ENCODE measurements at places on chromosomes 16 and 17. TPM values are rescaled to one million over a fixed set of nuclear protein-coding genes. Genes with fewer than 3 reads are reported as not detected.

- DNase-seq = no peak
Observed at GRCh38 chr16:55846598-55847346, 13.9 kb upstream of the CES1 start.

DNA sequence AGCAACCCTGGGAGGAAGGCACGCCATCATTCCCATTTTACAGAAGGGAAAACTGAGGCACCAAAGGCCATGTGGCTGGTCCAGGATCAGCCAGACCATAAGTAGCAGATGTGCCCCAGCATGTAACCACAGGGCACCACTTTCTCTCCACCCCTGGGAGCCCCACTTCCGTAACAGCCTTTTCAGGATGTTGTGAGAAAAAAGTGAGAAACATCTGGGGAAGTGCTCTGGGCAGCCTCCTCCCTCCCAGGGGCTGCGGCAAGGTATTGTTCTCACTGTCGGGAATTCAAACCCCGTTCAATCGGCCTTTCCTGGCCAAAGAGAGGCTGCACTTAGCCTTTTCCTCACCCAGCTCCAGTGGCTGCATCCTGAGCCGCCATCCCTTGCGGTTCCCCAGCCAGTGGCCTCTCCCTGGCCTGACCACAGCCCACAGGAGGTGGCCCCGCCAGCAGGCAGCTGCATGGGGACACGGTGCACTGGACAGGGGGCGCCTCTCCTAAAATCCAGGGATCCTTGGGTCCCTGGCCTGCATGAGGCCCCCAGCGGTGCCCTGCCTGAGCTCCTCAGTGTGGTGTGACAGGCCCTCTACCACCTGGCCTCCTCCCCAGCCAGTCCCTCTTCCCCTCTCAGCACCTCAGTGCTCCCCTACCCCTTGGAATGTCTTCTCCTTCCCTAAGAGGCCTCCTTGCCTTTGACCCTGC, 5.7 kb upstream of the CDH5 start:
- DNase-seq = no peak

DNA sequence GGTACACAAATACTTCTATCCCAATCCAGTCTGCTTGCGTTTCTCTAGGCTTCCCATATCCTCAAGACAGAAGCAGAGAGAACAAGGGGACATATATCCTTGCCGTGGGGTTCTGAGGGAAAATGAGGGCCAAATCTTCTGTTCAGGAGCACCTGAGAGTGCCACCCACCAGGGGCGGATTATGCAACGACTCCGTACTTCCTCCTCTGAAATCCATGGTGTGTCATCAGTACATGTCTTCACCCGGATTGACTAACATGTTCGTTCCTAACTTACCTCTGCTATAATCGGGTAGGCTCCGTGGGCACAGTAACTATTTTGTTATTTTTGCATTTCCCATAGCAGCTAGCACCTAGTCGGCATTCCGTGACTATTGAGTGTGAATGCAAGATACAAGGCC, 7.8 kb upstream of the ZNF200 start:
- DNase-seq = no peak

DNA sequence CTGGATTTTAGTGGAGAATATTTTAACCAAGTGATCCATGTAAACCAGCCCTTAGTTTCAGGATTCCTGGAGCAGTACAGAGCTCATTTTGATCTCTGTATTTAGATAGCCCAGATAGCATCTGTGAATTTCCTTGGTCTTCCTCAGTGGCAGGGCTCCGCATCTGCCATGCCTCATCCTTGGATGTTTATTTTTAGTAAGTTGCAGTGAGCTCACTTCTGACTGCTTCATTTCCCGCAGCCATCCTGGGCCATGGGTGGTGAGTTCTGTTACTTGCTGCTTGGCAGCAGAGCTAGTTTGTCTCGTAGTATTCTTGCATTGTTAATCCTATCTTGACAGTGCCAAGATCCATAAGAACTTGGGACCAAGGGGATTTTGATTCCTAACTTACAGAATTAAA, 33.7 kb downstream of the IST1 start:
- peak; percentile 40 for DNase-seq

DNA sequence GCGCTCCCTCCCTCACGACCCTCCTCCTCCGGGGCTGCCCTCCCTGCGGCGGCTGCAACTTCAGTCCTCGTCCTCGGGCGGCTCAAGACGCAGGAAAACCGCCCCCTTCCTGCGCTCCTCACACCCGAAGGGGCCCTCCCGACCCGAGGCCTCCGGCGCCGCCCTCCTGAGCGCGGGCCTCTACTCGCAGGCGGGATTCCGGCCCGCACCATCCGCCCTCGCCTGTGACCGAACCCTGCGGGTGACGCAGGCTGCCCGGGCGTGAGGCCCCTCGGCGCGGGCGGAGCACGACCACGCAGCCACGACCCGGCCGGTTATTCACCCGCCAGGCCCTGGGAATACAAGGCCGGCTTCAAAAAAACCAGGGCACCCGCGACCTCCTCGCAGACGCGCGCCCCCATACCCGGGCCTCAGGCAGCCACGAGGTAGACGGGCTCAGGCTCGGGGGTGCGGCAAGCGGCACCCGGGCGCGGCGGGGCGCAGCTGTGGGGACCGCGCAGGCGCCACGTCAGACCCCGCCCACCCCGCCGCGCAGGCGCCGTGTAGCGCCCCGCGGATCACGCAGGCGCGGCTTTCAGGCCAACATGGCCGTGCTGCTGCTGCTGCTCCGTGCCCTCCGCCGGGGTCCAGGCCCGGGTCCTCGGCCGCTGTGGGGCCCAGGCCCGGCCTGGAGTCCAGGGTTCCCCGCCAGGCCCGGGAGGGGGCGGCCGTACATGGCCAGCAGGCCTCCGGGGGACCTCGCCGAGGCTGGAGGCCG, at the start of gene SPG7:
TSS of gene SPG7 (plus strand) at position 570 of the 757 bp plus-strand sequence. CDS start at position 585, 15 bp downstream.
- peak; percentile 94 for DNase-seq

DNA sequence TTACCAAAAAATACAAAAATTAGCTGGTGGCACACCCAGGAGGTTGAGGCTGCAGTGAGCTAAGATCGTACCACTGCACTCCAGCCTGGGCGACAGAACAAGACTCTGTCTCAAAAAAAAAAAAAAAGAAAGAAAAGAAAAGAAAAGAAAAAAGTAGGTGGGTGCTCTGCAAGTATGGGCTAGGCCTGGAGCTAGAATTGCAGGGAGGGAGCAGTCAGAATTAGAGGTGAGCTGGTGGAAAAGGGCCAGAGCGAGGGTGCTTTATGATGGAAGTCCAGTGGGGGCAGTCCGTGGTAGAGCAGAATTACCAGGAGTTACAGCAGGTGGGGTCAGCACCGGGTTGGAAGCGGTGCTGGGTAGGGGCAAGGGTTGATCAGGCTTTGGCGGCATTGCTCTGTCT, 57.0 kb upstream of the KDM6B start:
- DNase-seq = no peak

- no peak for DNase-seq
Observed at GRCh38 chr17:50102164-50102991, 7.2 kb downstream of the PDK2 start.

- DNase-seq = no peak
Observed at GRCh38 chr16:4376893-4377572, 5.4 kb downstream of the VASN start.

DNA sequence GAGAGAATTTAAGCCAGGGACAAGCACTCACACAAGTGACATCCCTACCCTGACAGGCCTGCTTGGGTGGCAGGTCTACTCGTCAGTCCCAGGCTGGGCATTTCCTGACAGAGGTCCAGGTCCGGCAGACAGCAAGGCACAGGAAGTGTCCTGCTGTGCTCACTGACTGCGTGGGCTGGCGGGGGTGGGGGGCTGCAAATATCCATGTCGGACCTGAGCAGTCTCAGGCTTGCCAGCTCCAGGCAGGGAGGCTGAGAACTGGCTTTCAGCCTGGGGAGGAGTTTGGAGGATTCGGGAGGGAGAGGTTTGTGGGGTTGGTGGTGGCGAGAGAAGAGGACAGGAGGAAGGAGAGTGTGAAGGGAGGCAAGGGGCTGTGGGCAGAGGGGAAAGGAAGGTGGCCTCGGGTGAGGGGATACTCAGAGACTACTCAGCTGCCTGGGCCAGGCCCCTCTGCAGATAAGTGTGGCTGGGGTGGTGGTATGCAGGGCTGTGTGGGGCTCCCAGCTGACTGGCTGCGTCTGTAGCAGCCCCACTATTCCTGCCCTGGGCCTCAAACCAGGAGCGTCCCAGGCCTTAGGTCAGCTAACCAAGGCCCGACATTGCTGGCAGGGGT, 7.8 kb downstream of the HIC1 start:
- no peak for DNase-seq

DNA sequence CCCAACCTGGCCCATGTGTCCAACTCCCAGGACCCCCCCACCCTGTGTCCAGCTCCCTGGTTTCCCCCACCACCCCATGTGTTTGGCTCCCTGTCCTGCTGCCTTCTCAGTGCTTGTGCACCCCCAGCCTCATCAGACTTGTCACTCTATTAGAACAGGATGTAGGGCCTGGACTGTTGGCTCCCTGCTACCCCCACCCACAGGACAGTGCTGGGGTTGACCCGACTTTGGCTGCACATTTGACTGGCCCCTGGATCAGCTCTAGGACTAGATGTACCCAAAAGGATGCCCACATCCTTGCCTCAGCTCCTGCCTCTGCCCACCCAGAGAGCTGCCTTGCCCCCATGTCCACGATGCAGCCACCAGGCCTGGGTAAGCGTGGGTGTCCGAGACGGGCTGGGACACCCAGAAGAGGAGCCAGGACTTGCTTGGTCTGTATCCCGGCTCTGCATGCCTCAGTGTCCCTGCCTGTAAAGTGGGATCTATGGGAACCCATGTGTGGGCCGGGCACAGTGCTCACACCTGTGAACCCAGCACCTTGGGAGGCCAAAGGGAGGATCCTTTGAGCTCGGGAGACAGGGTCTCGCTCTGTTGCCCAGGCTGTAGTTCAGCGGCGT, 1.5 kb upstream of the CCDC57 start:
- DNase-seq = no peak

- DNase-seq = no peak
Observed at GRCh38 chr16:72501739-72502593, 330.0 kb upstream of the PMFBP1 start.

DNA sequence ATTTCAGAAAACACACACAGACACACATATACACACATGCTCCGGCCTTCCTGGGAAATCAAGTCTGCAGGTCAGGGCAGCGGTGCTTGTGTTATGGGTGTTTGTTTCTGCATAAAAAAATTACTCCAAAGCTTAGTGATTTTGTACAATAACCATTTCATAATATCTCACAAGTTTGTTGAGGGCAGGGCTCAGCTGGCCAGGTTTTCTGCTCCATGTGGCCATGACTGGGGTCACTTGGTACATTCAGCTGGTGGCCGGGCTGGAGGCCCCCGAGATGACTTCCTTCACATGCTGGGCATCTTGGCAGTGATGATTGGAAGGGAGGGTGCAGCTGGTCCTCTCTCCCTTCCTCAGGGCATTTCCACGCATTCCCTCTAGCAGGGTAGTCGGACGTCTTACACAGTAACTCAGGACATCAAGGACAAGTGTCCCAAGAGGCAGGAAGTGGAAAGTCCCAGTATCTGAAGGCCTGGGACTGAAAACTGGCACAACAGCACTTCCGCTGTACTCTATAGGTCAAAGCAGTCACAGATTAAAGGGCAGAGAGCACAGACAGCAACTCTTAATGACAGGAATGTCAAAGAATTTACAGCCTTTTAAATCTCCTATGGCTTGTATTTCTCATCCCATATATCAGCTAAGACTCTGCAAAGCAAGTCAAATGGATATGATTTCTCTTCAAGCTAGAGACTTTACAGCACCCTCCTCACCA, 127.4 kb downstream of the ZNF18 start:
- no peak for DNase-seq

DNA sequence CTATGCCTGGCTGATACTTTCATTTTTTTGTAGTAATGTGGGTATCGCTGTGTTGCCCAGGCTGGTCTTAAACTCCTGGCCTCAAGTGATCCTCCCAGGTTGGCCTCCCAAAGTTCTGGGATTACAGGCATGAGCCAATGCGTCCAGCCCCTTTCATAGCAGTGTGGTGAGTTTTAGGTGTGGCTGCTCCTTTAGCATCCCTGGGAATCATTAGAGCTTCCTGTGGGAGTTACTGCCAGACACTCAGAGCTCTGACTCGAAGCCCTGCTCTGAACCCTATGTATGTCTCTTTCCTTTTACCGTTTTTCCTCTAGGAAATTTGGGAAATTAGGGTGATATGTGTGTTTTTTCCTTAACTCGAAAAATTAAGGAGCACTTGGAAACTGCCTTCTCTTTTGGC, 44.5 kb downstream of the NDE1 start:
- no peak for DNase-seq

DNA sequence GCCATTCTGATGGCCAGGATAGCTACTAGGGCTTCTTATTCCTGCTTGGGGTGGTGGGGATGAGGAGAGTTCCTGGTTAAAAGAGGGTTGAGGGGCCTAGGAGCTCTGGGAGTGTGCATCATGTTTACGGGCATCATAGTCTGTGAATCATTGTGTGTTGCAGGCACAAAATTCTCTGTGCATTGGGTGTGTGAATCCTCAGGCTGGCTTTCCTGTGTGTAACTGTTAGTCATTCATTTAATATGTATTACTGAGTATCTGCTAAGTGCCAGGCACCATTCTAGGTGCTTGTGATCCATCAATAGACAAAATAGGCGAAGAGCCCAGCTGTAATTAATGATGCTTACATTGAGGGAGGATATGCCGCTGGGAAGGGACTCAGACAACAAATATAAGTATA, 5.8 kb downstream of the PPY start:
- DNase-seq = no peak

- no peak for DNase-seq
Observed at GRCh38 chr17:58229881-58230280, 8.5 kb upstream of the LPO start.

DNA sequence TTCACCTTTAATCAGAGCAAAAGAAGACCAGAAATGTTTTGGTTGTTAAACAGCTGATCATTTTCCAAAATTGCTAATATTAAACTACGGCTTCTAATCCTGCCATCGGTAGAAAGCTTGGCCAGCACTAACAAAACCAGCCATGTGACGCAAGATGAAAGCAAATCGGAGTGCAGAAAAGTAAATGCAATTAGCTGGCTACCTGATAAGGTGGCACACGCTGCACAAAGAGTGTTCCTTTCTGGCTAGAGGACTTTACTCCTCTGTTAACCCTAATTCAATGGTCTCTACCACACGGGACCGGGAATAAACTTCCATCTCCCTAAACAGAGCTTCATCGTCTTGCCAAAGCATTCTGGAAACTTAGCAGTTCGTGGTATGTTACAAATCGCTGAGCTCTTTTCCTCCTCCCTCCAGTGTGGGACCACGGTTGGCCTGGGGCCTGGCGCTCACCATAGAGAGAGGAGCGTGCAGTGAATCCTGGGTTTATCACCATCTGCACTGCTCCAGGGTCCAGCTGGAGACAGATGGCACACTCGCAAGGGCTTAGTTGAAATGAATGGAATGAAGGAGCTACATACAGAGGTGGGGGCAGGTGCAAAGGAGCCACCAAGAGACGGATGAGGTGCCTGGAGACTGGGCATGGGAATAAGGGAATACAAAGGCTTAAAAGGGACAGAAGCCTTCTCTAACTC, 10.1 kb upstream of the COG1 start:
- peak; percentile 67 for DNase-seq

EXOC3L1 gene
- total RNA-seq = 2.1 TPM

IRX5 gene
- 14.6 TPM for total RNA-seq

USP10 gene
- 67.2 TPM for total RNA-seq

TBC1D3C gene
- not detected for total RNA-seq

CMTM2 gene
- not detected for total RNA-seq

CD79B gene
- not detected for total RNA-seq

ARL5C gene
- not detected for total RNA-seq

MYH3 gene
- total RNA-seq = 1.4 TPM

CDH3 gene
- total RNA-seq = 4.9 TPM

SLC47A2 gene
- 0.27 TPM for total RNA-seq

CHST4 gene
- not detected for total RNA-seq

ZNF750 gene
- not detected for total RNA-seq
